Activated T-cell treated with anti-CD3 and anti-CD28 coated beads for 1 hour (primary cell): ENCODE measurements at places on chromosomes 1 and 21.

- DNase-seq, result no peak
These were observed 67.9 kb downstream of the SLC44A5 start for GRCh38 chr1:75542818-75543570.

DNA sequence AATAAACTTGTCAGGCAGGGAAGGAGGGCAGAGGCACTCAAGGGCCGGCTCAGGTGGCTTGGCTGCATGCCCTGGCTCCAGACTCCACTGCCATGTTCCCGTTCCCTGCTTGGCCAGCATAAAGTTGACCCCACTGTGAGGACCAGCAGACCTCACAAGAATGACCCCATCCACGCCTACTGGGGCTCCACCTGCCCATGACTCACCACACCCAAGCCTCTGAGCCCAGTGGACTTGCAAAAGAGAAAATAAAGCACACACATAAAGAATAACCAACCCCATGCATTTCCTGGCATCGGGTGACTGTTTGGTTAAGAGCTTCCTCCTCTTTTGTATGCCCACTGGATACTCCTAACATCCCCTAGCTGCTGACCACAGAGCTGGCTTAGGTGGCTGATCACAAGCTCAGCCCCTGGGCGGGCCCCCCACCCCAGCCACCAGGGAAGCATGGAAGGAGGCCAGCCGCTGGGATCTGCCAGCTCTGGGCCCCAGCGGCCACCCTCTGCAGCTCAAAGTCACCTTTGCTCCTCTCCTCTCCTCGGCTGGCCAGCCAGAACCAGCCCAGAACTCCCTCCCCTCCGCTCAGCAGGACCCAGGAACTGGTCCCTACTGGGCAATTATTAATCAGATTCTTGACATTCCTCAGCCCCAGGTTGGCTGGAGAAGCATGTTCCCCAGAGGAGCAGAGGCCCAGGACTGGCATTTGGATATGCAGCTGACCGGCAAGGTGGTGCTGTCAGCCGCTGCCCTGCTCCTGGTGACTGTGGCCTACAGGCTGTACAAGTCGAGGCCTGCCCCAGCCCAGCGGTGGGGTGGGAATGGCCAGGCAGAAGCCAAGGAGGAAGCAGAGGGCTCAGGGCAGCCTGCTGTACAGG, at the start of gene KLHDC7A:
KLHDC7A (plus strand) TSS at position 616 of the 875 bp plus-strand sequence; CDS start at position 668, 52 bp downstream.
- no peak for DNase-seq

DNA sequence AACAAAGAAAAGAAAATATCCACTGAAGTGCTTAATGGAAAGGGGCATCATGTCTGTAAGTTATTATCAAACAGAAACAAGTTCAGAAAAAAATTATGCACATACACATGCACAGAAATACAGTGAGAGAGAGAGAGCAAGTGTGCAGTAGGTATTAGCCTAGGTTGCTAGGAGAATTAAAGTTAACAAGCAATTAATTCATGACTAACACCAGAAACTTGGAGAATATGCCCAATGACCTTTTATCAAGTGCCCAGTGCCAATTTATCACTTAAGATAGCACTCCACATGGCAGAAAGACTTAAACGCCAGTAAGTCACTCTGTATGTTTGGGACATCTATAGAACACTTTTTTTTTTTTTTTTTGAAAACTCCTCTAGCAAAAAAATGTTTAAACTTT, 56.2 kb upstream of the SLC16A1 start:
- no peak for DNase-seq

GRCh38 chr1:118563981-118564951, 379.2 kb upstream of the SPAG17 start:
- no peak for DNase-seq

GRCh38 chr1:63074321-63074720, 248.0 kb upstream of the FOXD3 start:
- no peak for DNase-seq

DNA sequence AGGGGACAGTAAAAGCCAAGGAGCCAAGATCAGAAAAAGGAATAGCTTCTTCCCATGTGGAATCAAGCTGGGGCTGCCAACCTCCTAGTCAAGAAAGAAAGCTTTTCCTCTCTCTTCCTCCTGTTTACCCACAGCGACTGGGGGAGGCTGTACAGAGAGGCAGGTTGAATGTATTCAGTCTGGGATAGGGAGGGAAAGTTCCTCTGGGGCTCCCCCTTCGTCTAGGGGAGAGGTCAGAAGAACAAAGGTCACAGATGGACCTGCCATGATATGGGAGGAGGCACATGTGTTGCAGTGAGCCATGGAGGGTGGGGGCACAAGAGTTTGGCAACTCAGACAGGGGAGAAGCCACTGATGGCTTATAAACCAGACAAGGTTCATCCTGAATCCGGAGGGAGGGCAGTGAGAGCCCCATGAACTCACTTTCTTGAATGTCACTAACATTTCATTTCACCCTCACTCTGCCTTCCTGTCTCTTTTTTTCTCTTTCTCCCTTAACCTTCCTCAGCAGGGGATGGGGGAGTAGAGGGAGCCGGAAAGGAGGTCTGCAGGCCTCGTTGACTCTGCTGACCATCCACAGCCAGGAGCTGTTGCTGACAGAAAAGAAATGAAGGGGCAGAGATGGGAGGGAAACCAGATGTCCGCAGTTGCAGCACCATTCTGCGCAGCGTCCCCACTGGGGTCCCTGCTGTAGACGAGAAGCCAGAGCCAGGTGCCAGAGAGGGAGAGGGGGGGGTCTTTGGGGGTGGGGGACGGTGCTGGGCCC, 61.1 kb downstream of the PLXNA2 start:
- no peak for DNase-seq

GRCh38 chr1:35319988-35320713, 51.6 kb downstream of the ZMYM4 start:
- DNase-seq, result no peak

- DNase-seq, result no peak
These were observed 31.9 kb upstream of the POFUT2 start for GRCh38 chr21:45319461-45320211.

DNA sequence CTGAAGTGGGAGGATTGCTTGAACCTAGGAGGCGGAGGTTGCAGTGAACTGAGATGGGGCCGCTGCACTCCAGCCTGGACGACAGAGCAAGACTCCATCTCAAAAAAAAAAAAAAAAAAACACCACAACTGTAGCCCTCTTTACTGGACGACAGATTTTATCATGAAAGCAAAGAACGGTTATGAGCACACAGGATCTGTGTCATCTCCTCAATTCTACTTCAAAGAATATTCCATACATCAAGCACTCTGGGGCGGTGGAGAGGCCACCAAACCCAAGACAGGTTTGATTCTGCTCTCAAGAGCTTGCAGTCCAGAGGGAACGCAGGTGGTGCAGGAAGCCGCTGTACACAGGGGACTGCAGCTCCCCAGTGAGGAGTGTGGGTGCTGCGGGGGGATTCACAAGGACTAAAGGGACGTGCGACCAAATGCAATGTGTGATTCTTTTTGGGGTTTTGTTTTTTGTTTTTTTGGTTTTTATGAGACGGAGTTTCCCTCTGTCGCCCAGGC, 110.1 kb downstream of the SPSB1 start:
- no peak for DNase-seq

DNA sequence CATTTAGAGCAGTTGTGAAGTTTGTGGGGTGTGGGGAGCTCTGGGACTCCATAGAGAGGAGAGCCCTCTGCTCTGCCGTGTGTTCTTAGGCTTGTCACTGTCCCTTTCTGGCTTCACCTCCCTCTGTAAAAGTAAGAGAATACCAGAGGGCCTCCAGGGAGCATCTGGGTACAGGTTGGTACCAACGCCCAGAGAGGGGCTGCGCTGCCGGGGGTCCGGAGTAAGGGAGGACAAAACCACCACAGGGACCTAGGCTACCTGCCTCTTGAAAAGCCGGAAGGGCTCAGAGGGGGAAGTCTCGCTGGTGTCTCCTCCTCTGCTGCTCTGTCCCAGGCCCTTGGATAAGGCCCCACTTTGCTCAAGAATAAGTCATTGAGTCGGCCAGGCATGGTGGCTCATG, 3.1 kb upstream of the TINAGL1 start:
- DNase-seq, result no peak

DNA sequence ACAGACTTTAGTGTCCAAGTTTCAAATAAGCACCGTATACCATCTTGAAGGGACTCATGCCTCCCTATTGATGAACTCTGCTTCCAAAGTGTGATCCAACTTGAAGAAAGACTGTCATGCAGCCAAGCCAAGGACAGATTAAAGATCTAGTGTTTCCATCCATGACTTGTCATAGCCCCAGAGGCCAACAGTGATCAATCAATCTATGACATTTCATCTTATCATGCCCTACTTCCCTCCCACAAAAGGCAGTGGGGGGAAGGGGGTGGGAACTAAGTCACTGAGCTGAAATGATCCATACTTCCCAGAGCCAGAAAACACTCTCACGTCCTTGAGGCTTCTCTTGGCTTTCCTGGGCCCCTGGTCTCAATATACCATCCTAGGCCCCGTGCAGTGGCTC, 4.0 kb downstream of the SERPINC1 start:
- no peak for DNase-seq

GRCh38 chr1:105874621-105875020, 1181.9 kb upstream of the PRMT6 start:
- no peak for DNase-seq

- no peak for DNase-seq
These were observed 1.8 kb upstream of the OR2M4 start for GRCh38 chr1:248229360-248229908.

DNA sequence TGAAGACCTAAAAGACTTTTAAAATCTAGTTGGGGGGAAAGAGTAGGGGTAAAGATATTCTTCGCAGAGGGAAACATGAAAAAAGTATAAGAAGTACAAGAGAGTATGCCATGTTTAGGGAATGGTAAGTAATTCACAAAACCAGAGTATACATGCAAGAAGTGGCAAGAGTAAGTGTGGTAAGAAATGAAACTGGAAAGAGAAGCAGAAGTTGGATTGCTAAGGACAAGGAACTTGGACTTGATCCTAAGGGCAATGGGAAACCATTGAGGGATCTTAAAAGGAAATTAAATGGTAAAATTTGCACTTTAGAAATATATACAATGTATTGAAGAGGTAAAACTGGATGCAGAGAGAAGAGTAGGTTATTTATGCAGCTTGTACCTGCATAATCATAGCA, 9.2 kb upstream of the ZNF644 start:
- no peak for DNase-seq

GRCh38 chr1:57311411-57311810, 112.4 kb downstream of the DAB1 start:
- DNase-seq, result no peak

DNA sequence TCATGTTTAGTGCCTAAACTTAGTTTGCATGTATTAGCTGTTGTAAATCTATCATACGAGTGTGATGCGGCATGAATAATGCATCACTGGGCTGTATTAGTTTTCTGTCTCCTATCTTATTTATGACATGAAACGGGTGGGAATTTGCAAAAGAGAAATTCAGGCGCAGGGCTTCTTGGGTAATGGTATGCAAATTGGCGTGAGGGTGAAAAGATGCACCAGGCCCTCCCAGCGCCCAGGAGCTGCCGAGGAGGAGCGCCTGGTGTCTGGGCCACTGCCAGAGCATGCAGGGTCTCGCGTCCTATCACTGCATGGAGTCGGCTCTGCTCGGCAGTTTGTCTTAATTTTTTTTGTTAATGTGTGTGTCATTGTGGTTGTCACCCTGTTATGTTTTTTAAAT, 82.9 kb upstream of the ACTL8 start:
- no peak for DNase-seq

DNA sequence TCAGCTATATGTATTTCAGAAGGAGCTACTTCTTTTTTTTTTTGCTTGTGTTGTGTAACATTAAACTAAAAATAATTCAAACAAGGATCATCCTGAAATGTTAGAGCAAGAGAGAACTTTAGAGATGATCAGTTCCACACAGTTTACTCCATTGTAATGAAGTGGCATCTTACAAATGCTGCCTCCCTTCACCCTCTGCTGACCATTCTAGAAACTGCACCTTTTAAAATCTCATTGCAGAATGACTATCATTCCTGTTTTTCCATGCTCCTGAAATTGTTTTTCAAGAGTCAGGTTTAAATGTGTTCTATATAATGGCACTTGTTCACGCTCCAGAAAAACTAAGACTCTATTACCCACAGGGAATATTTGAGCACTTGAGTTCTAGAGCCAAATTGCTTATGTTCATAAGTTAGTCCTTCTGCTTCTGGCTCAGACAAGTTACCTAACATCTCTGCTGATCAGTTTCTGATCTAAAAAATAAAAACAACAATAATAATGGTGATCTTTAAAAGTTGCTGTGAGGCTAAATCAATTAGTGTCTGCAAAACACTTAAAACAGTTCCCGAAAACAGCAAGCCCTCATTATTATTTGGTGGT, 21.5 kb upstream of the SLC44A5 start:
- no peak for DNase-seq

DNA sequence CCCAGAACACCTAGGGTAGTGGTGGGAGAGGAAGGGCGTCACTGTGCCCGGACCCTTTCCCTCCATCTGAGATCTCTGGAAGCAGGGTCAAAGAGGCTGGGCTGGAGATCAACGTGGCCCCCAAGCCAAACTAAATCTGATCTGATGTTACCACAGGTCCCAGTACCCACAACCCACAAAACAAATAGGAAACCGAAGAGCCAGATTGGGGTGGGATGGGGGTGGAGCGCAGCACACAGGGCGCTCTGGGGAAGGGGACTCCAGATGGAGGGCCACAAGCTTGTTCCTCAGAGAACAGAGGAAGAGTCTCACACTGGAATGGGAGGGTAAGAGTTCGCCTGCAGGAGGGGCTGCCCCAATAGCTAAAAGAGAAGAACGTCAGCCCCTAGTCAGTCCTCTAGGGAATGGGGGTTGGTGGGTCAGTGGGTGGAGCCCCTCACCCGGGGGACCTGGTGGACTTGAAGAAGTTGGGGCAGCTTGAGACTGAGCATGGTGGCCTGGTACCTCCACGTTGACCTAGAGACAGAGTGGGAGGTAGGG, 1.5 kb downstream of the PAQR6 start:
- DNase-seq, result no peak

GRCh38 chr1:22104094-22104493, 38.8 kb downstream of the WNT4 start:
- no peak for DNase-seq

- no peak for DNase-seq
These were observed 45.2 kb downstream of the CLEC20A start for GRCh38 chr1:178451529-178451928.

DNA sequence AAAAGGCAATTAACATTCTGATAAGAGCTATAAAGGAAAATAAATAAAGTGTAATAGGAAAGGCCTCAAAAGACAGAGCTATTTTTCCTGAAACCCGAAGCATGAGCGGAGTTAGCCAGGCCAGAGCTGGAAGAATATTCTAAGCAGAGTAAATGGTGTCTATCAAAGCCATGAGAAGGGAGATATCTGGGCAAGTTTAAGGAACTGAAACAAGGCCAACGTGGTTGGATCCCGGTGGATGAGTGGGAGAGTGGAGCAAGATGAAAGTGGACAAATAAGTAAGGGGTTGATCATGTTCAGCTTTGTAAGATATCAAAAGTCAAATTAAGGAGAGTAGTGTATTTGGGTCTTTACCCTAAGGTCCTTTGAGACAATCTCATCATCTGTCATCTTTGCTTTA, 234.0 kb downstream of the TM2D1 start:
- DNase-seq, result no peak
